Bone marrow (tissue), 2 donors: ENCODE measurements at places on chromosomes 4 and X.

DNA sequence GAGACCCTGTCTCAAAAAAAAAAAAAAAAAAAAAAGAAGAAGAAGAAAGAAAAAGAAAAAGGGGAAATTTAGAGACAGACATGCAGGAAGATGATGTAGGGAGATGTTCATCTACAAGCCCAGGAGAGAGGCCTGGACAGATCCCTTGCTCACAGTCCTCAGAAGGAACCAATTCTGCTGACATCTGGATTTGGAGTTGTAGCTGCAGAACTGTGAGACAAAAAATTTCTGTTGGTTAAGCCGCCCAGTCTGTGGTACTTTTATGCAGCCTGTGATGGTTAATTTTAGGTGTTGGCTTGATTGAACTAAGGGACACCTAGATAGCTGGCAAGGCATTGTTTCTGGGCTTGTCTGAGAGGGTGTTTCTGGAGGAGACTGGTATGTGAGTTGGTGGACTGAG lies 10.1 kb upstream of the STIM2 start:
- no peak for DNase-seq

GRCh38 chr4:123869286-123870215 lies 473.0 kb downstream of the SPRY1 start:
- DNase-seq, result no peak

GRCh38 chr4:187354740-187355139 lies 631.1 kb upstream of the FAT1 start:
- DNase-seq, result no peak

DNA sequence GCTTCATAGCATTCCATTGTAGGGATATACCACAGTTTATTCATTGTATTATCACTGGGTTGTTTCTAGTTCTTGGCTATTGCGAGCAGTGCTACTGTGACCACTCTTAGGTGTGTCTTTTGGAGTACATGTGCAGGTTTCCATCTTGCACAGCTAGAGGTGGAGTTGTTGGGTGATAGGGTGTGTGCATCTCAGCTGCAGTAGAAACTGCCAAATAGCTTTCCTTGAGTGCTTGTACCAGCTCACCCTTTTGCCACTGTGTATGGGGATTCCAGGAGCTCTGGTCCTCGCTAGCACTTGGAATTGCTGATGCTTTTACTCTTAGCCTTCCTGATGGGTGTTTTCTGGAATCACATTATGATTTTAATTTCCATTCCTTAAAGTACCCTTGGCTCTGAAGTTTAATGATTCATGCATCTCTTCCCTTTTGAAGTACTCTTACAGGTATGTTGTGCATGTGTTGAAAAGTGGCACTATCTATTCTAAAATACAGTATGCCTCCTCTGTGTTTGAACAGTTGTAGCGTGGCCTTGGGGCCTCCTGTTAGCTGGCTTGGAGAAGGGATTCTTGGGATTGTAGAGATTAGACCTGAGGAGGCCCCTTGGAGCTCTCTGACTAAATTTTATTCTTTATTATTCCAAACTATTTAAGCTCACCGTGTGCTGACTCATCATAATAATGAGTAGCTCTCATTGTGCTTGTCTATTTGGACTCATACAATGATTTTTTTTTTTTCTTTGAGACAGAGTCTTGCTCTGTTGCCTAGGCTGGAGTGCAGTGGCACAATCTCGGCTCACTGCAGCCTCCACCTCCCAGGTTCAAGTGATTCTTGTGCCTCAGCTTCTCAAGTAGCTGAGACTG lies 38.4 kb downstream of the HTT start:
- no peak for DNase-seq

- no peak for DNase-seq
Measured at GRCh38 chr4:38382520-38382919, 281.5 kb upstream of the KLF3 start.

GRCh38 chrX:103464072-103464773 lies 55.1 kb downstream of the RAB40A start:
- DNase-seq, result no peak

- no peak for DNase-seq
Measured at GRCh38 chr4:153890761-153891160, 101.9 kb upstream of the SFRP2 start.

- no peak for DNase-seq
Measured at GRCh38 chrX:84956304-84956703, 47.4 kb upstream of the APOOL start.

- no peak for DNase-seq
Measured at GRCh38 chr4:149706942-149707341, 108.7 kb downstream of the IQCM start.

DNA sequence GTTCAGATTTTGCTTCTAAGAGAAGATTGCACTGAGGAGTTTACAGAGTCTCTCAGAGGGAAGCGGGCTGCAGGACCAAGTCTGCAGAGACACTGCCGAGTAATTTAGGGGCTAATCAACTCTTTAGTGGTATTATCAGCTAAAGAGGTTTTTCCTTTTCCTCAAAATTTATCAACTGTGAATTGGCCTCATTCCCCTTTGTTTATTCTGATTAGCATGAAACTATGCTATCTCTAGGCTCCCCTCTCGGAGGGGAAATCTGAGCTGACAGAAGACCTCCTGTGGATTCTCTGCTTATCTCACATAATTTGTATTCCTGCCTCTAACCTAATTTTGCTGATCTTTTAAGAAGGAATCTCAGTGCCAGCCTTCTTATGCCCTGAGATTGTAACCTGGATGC lies 201.0 kb downstream of the DCTD start:
- no peak for DNase-seq

DNA sequence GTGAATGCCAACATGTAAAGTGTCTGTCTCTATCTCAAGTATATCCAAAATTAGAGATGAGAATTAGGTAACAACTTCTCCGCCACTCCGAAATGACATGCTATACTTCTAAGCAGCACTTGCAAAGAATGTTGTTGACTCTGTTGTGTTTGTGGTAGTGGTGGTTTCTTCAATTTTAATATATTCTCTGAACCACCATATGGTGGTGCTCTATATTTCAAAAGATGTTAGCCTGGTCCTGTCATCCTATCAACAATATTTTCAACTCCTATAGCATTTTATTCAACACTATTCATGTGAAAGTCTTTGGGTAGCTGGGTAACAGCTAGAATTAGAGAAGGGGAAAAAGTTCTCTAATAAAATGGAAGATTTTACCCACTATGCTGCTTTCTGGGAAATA lies 1622.8 kb upstream of the IGFBP7 start:
- no peak for DNase-seq

- peak; percentile 60 for DNase-seq
Measured at GRCh38 chrX:1657367-1658070, 42.7 kb downstream of the ASMT start.

GRCh38 chr4:159107203-159107925 lies 4.5 kb downstream of the RAPGEF2 start:
- no peak for DNase-seq

- no peak for DNase-seq
Measured at GRCh38 chr4:6226506-6226905, 26.2 kb upstream of the JAKMIP1 start.

DNA sequence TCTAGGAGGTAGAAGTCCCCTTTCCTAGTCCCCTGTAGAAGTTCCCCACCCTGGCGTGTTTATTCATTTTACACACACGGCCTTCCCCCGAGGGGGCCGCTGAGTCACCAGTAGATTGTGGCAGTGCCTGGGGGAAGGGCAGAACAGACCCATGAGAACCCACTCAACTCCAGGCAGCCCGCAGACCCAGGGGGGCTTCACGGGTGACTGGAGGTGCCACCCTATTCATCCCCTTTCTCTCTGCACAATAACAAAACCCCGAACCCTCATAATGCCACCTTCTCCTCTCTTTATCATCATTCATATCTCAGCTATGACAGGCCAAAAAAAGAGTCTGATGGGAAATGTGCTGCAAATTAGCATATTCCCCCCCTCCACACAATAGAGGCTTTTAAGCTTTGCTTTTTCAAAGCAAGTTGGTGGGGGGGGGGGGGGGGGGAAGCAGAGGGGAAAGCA lies 20.4 kb upstream of the GPM6B start:
- DNase-seq, result no peak

GRCh38 chr4:140662082-140662869 lies 93.5 kb upstream of the UCP1 start:
- no peak for DNase-seq

GRCh38 chr4:10006601-10007435 lies 14.5 kb downstream of the SLC2A9 start:
- no peak for DNase-seq

- DNase-seq, result no peak
Measured at GRCh38 chr4:40607221-40607620, 22.4 kb downstream of the RBM47 start.

DNA sequence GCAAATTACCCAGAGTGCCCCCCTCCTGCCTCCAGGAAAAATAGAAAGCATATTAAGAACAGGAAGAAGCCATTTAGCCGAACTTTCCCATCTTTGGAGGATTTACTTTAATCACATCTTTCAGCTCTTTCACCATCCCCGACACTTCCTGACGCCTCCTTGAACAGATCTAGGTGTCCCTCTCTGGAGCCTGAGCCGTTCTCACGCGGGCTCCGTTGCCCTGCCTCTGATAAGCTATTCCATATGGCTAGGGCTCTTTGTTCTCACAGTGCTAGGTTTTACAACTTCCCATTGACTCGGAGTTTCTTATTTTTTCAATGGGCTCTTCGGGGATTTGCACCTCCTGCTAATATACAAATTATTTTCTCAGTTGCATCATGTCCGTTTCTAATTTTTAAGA lies 82.1 kb upstream of the GPC4 start:
- no peak for DNase-seq

GRCh38 chrX:74448669-74449068 lies 27.4 kb downstream of the SLC16A2 start:
- DNase-seq, result no peak

DNA sequence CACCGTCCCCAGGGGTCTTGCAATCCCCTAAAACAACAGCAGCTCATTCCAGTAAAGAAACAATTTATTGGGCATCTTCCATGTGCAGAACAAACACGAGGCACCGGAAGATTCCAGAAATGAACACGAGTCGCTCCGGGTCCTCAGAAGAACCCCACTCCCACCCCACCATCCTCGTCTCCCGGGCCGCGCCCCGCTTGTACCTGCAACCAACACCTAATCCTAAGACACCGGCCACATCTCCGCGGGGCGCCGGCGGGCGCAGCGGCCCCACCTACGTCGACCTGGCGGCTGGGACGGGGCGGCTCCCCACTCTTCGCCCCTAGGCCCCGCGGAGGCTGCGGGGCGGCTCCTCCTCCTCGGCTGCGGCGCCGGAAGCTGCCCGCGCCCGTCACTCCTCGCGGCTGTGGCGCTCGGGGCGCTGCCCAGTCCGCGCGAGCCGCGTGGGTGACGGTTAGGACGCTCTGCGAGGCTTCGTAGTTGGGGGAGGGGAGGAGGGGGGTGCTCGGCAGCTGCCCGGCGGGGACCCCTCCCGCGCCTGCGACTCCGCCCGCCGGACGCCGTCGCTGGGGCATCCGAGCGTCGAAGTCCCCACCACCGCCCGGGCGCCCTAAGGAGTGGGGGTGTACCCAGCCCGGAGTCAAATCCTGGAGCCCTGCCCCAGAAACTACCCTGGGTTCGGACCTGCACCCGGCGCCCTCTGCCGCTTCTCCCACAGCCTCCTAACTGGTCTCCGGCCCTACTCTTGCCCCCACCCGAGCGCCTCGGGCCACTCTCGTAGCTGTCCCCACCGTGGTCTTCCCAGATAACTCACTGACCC lies at the start of gene CCDC158:
CCDC158 (minus strand) TSS at position 380 of the 820 bp plus-strand sequence. CDS start 17,934 bp downstream, outside the sequence.
- no peak for DNase-seq

DNA sequence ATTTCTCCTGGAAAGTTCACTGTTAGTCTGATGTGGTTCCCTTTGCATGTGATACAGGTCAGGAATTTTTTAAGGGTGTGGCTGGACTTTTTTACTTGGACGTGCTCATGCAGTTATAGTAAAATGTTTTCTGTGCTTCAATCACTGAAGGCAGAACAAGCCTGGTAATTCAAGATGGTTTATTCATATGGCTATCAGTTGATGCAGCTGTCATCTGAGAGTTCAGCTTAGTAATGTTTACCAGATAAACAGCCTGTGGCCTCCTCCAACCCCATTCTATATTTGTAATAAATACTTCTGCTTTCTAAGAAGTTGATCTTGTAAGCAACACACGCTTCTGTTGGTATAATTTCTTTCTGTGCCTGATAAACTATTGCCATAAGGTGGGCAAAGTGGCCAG lies 2105.9 kb downstream of the ARAP2 start:
- no peak for DNase-seq

- DNase-seq, result no peak
Measured at GRCh38 chr4:38154252-38154651, 194.1 kb downstream of the PTTG2 start.

DNA sequence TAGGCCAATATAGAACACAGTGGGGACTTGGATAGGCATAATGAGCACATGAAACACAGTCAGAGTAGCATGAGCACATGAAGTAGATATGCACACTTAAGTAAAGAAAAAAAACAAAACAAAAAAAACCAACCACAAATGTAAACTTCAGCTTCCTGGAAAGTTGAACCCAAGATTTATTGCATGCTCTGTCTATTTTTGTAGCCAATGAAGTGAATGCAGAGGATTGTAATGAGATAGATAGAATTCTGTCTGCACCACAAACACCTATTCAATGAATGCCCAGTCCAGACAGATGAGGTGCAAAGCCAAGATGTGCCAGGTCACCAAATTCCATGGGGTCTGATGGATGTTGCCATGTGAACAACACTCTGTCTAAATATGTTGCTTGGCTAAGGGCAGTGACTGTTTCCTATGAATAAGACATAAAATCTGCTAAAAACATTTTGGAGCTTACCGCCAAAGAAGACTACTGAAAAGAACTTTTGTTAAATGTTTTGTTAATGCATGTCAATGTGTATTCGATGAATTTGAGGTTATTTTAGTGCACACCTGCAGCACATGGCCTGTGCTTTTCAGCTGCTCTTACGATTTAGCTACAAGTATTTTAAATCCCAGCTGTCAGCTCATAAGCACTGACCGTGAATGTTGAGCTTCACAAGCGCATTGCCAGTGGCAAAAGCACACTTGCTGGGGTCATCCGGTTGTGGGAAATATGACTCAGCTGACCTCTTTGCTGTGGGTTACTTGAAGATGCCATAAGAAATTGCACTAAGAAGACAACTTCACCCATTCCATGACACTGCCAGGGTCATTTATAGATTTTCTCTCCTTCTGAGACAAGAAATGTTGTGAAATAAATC lies 374.8 kb upstream of the GNPDA2 start:
- no peak for DNase-seq

DNA sequence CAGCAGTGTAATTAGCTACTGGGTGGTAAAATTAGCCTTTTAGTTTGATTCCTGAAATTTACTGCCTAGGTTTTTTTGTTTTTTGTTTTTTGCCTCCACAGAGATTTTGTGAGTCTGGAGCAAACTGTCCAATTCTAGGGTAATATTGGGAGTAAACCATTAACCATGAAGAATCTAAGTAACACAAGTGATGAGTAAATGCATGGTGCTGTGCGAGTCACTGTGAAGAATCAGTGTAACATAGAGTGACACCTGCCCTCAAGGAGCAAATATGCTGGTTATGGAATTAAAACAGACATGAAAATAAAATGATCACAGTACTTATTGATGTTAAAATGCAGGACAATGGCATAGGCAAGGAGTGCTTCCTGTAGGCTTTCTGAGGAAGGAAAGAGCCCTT lies 60.1 kb downstream of the LRP2BP start:
- no peak for DNase-seq

DNA sequence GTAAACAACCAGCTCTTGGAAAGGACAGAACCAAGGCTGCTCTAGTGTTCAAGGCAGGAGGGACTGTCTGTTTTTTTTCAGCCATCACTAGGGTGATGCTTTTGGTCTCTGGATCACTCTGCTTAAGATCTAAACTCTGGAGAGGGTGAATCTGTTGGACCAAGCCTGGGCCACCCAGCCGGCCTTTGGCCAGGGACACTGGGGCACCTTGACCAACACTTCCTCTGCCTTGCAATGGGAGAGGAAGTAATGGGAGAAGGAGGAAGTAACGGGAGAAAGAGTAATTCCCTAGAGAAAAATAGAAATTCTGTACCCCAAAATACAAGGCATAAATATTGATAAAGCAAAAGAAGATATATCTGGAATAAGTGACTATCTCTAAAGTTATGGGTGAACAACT lies 12.9 kb downstream of the CHRNA9 start:
- DNase-seq, result no peak
